SK-N-MC (cell line): ENCODE measurements at places on chromosomes 2 and 18.

DNA sequence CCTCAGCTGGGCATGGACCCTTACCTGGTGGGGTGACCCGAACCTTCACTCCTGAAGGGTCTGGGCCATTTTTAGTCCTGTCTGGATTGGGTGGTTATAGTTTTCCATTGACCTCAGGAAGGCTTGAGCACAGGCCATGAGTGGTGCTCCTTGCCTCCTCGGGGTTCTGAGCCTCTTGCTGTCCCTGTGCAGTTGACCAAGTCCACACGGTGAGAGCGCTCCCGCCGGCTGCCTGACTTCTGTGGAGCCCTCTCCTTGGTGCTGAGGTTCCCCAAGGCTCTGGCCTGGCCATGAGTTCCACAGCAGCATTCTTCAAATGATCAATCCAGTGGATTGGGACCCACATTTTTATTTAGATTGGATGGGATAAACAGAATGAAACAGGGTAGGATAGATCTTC, 159.5 kb downstream of the SEPTIN10 start:
- no peak for DNase-seq

DNA sequence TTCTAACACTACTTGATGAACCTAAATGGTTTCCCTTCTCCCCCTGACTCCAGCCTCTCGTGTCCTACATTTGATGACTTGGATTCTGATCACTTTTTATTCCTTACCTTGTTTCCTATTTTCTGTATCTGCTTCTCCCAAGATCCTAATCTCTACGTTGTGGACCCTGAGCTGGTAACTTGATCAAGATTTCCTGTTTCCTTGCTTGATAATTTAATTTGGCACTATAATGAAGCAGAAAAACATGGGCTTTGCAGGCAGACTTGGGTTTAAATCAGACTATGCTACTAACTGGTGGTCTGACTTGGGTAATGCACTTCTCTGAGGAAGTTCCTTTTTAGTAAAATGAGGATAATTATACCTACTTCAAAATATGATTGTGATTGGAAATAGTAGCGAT, 11.7 kb upstream of the FBXO11 start:
- DNase-seq = no peak

DNA sequence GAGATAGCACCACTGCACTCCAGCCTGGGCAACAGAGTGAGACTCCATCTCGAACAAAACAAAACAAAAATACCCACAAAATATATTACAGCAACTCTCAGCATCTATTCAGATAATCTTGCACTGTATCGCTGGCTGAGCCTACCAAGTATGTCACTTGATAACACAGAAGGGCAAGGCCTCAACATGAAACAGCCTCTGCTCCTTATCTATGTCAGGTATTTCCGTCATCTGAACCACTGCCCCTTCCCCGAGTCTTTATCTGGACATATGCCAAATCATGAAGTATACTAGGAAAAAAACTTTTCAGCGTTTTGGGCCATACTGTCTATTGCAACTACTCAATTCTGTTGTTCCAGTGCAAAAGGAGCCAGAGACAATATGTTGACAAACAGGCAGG, 17.7 kb downstream of the PDIA6 start:
- DNase-seq = no peak

- no peak for DNase-seq
Observed at GRCh38 chr2:154580767-154581166, 117.7 kb upstream of the KCNJ3 start.

DNA sequence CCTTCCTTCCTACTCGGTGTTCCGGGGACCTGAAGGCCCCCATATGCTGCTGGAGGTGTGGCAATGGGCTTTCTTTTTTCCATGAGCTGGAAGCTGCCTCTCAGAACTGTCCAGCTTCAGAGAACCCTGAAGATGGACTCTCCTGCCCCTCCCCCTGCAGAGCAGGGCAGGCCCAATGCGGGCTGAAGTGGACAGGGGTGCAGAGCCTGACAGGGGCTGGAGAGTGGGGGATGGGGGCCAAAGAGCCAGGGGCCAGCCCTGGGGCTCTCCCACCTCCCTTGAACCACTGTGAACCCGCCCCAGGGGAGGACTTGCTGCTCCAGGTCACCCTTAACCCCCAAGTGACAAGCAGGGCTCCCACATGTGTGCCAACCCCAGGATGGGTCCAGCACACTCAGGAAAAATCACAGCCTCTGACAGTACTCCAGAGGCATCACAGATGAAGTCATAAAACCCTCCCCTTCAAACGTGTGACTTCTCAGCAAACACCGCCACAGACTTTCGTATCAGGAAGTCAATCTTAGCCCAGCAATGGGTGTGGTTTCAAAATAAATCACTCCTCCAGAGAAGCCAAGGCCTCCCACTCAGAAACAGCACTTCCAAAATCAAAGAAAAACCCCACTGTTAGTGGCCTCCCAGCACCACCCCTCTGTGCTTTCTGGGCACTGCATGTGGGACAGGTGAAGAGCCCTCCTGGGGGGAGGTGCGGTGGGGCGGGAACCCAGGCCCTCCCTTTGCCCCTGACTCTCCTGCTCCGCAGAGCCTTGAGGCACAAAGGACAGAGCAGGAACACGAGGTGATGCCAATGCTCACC, 135.8 kb downstream of the HDAC4 start:
- DNase-seq = peak; percentile 42

DNA sequence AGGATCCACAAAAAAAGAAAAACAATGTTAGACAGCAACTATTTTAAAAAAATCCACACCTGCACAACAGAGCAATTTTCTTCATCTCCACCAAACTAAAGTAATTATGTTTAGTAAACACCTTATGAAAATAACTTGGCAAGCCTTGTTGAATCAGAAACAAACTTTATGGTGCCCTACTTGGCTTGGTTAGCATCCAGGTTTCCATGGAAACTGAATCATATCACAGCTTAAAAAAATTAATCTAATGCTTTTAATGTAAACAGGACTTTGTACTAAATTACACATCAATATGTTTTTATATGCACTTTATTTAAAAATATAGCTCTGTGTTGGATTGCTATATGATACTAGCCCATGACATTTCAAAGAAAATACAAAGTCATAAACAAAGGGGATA, 1882.4 kb downstream of the SUCLG1 start:
- DNase-seq = no peak

DNA sequence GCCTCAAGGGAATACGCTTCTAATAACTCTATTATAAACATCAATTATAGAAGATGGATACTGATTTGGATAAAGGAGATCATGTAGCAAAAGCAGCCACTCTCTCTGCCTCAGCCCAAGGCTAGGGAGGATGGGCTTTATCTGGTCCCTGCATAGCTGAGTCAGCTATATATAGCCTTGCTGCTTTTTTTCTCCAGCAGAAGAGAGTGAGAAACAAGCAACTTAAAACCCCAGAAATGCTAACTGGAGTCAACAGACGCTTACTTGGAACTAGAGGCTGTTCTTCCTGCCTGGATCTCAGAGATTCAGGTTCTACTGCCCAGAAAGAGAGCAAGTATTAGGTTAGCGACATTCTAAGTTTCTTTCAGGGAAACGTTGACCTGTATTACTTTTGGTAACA, 426.7 kb upstream of the KLHL29 start:
- no peak for DNase-seq

GRCh38 chr2:24920098-24920808, at the start of gene ADCY3:
ADCY3 (minus strand) TSS chr2:24920237; CDS start chr2:24918987, 1,250 bp downstream.
- DNase-seq = no peak

- peak; percentile 24 for DNase-seq
Observed at GRCh38 chr2:207937823-207938222, 87.5 kb downstream of the PLEKHM3 start.

GRCh38 chr2:123670286-123670685, 354.8 kb upstream of the CNTNAP5 start:
- DNase-seq = no peak

GRCh38 chr2:160501370-160501769, 7.8 kb upstream of the RBMS1 start:
- no peak for DNase-seq

GRCh38 chr2:204722207-204722606, 176.9 kb downstream of the PARD3B start:
- DNase-seq = no peak

GRCh38 chr18:50055488-50055887, 139.5 kb downstream of the MYO5B start:
- no peak for DNase-seq

GRCh38 chr2:142222715-142223114, 91.9 kb upstream of the LRP1B start:
- DNase-seq = no peak

GRCh38 chr2:171432969-171433762, 624 bp downstream of the METTL8 start:
- DNase-seq = no peak

GRCh38 chr2:64608867-64609226, 44.9 kb downstream of the SERTAD2 start:
- no peak for DNase-seq

- no peak for DNase-seq
Observed at GRCh38 chr2:240162032-240162431, 21.6 kb upstream of the OTOS start.

DNA sequence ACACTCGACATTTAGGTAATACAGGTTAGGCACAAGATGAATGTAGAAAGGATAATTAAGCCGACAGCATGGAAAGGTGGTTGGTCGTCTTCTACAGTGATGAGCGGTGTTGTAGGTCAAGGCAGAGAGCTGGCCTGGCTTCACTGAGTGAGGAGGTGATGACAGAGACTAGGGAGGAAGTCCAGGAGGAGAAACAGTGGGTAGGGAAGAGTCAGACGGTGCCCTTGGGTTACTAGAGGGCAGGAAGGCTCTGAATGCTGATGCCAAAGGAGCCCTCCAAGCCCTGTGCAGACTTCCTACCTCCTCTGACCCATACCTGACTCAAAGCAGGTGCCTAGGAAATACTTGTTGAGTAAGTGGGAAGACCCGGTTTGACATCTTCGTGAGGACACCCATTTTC, 100.8 kb downstream of the ITGB1BP1 start:
- DNase-seq = no peak

DNA sequence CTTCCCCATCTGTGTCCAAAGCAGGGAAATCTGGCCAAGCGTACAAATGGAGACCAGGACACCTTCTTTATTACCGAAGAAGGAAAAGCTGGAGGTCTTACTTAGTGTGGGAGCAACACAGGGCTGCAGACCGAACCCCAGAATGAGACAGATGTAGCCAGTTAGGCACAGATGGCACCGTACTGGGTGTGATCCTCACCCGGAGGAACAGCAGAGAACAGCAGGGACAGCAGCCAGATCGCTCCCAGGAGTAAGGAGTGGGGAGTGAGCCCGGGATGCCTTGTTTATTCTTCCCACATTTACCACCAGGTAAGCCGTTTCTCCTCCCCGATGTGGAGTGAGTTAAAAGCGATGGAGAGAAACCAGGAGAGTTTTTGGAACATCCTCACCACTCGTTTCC, 150.7 kb upstream of the SPRED2 start:
- no peak for DNase-seq

DNA sequence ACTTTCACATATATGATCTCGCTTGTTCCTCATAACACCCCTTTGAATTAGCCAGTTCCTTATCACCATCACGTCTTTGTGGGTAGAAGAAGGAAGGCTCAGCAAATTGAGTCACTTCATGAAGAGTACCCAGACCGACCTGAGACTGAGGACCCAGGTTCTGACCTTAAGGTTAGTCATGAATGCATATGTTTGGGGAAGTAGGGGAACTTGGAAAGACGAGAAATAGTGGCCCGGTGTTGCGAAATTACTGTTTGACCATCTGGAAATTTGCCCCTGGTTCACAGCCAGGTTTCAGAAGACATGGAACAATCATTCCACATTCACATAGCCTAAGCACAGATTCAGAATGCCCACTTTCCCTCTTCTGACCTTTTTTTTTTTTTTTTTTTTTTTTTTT, 59.8 kb downstream of the MEIS1 start:
- no peak for DNase-seq

DNA sequence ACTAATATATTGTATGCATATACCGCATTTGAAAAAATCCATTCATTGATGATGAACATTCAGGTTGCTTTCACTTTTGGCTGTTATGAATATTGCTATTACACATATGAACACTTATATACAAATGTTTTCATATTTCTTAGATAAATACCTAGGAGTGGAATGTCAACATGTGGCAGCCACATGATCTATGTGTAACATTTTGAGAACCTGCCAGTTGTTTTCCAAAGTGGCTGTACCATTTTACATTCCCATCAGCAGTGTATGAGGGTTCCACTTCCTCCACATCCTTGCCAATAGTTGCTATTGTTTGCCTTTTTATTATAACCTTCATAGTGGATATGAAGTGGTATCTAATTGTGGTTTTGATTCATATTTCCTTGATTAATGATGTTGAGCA, 40.5 kb downstream of the CCDC85A start:
- no peak for DNase-seq

GRCh38 chr2:88563129-88563528, 64.1 kb downstream of the EIF2AK3 start:
- no peak for DNase-seq

DNA sequence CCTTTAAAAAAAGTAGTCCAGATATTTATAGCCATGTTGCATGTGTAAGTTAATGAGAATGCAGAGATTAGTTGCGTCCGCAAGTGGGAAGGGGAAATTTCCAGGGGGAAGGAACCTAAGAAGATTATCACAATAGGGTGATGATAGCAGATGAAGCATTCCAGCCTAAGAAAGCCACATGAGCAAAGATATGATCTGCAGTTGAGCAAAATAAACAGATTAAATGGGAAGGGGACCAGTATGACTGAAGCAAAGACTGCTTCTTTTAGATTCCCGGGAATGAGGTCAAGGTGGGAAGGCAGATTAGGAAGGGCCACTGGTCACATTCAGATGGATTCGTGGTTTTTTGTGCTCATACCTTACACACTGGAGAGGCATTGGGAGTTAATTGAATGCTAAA, 154.6 kb upstream of the CDH2 start:
- no peak for DNase-seq

DNA sequence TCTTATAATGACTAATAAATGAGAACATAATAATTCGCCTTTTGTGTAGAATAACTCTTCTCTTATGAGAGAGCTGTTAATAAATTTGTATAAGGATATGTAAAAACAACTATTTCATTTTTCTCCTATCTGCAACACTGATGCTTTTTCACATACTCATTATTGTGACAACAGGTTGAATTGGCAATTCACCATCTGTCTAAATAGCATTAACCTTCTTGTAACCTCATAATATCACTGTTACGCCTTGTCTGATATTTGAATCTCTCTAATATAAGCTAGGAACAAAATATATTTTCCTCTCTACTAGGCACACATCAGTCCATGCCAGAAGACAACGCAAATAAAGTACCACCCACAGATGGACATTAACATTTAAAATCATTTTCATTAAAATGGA, 938.9 kb downstream of the CPS1 start:
- DNase-seq = no peak

DNA sequence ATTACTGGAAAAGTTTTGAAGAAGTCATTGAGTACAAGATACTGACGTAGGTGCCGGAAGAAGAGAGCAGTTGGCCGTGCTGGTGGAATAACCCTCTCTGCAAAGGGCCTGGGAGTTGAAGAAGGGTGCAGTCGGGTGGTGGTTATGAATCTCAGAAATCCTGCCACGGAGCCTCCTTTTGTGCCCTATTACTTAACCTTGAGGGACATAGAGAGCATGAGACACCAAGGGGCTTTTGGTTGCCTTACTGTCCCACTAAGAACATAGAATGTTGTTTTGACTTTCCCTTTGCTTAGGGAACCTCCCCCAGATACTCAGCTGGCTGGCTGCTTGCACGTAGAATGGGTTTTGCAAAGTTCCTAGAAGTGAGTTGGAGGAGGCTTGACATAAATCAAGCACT, 1.3 kb upstream of the CD28 start:
- no peak for DNase-seq

- peak; percentile 83 for DNase-seq
Observed at GRCh38 chr2:157874997-157875640, 1.0 kb downstream of the ACVR1 start.
